ENCODE measurements at places on chromosomes 3 and 15.

DNA sequence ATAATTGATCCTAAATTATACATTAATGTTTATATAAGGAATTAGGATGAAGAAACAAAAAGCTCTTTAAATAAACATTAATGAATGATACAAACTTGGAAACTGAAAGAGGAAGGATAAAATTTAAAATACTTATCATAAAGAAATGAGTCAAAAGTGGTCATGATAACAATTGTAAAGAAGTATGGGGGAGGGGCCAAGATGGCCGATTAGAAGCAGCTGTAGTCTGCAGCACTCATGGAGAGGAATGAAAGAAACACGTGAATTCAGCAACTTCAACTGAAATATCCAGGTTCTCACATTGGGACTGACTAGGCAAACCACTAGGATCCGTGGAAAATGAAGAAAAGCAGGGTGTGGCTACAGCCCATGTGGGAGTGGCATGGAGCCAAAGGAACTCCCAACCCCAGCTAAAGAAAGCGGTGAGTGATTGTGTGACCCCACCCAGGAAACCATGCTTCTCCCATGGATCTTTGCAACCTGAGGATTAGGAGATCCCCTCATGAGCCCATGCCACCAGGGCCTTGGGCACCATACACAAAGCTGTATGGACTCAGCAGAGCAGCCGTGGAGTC lies 13.1 kb upstream of the CP start:
- no peak for DNase-seq

- DNase-seq = no peak
Observed at GRCh38 chr3:40432793-40433192, 24.3 kb upstream of the RPL14 start.

GRCh38 chr15:65066001-65066634 lies 1.7 kb downstream of the RASL12 start:
- DNase-seq = no peak

GRCh38 chr15:50042775-50043174 lies 76.3 kb downstream of the ATP8B4 start:
- DNase-seq = no peak

DNA sequence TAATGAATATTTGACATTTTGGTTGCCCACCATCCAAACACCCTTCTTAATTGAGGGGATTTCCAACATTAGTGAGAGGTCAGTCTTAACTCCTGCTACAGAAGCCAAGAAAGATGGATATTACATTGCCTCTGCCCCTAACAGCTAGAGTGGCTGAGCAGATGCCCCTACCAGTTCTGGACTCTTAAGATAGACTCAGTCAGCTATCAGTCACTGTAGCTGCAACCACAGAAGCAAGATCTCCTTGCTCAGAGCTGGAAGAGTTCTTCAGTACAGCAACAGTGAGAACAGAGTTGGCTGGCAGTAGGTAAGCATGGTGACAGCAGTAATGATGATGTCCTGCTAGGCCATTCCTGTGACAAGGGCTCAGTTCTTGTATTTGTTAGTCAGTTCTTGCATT lies 29.4 kb upstream of the TNFSF10 start:
- DNase-seq = no peak

GRCh38 chr3:167480748-167481147 lies 6.9 kb upstream of the SERPINI2 start:
- DNase-seq = no peak

DNA sequence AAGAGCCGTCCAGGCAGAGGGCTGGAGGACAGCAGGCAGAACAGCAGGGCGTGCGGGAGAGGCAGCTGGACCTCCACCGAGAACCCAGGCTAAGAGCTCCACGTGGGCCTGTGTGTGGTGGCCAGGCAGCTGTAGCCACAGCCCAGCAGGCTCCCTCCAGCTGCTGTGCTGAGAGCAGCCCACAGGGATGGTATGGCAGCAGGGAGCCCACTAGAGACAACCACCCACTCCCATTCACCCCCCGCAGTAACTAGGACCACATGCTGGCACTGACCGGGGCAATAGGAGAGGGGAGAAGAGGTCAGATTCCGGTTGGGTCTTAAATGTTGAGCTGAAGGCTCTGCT lies 25.6 kb upstream of the MUSTN1 start:
- DNase-seq = peak; percentile 33

DNA sequence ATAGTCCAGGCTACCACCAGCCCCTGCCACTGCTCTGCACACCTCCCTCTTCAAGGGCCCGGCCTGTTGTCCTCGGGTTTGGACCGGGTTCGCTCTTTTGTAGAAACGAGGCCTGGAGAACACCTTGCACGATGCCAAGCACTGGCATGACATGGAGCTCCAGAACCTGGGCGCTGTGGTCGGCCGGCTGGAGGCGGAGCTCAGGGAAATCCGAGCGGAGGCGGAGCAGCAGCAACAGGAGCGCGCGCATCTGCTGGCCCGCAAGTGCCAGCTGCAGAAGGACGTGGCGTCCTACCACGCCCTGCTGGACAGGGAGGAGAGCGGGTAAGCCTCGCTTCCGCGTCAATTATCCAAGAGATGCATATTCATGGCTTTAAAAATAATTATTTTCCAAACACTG lies 72.4 kb downstream of the BFSP2 start:
- no peak for DNase-seq

- DNase-seq = no peak
Observed at GRCh38 chr15:63203451-63204090, 14.2 kb downstream of the RAB8B start.

DNA sequence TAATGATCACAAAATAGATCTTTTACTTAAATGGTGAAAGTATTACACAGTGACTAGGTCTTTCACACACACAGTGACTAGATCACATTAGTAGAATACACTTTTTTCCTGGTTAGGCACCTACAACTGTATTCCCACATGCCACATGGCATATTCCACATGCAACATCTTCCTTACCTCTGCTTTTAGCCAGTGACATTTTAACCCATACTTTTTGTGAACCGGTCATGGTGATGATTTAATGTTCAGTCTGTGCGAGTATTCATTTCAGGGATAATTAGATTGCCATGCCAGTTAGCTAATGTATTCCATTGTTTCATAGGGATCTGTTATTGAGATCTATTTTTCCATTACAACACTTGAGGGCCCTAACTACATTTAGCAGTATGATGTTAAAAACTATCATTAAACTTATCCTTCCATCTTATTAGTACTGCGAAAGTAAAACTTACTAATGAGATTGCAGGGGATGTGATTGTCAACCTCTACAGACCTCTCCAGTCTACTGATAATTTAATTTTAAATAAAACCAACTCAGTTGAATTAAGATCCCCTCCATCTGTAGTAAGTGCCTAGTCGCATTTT lies 28.3 kb downstream of the TSEN2 start:
- DNase-seq = no peak

All from eye (tissue), 1 donor.